ENCODE measurements at places on chromosomes 16 and 17. TPM values are rescaled to one million over a fixed set of nuclear protein-coding genes. Genes with fewer than 3 reads are reported as not detected.

DNA sequence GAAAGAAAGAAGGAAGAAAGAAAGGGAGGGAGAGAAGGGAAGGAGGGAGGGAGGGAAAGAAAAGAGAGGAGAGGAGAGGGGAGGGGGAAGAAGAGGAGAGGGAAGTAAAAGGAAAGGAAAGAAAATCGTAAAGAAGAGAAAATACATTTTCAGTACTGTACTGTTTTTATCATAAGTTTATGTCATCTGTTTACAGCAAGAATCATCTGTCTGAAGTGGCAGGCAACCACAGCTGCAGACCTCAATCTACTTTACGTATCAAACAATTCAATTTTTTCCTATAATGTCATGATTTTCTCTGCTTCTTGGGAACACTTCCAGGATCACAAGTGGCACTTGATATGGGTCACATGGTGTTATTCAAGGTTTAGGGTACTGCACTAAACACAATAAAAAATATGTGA, 58.3 kb downstream of the USP32 start:
- no peak for DNase-seq
- H3K27me3 ChIP-seq: no peaks in the 10 kb centered on the region
- H3K4me1 ChIP-seq: no peaks in the 10 kb centered on the region
- H3K27ac ChIP-seq: no peak overlapping the region
- no peak overlapping the region for H3K4me3 ChIP-seq

DNA sequence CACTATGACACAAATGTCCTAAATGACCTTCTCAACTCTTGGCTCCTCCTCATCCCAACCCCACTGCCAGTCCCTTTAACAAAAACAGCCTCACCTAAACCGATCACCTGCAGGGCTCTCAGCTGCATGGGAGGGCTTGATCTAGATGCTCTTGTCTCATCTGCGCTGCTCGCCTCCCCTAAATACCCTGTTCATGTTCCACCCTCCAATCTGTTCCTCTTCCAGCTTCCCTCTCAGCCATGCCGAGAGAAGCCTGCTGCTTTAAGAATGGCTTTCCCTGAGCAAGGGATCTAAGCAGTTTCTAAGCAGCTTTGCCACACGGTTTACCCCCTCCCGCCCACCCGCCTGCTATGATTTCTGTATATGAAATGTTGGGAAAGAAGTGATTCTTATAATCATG, 23.7 kb downstream of the PIPOX start:
- H3K27me3 ChIP-seq: no peaks in the 10 kb centered on the region
- no peaks in the 10 kb centered on the region for H3K4me1 ChIP-seq
- DNase-seq: no peak
- no peak overlapping the region for H3K27ac ChIP-seq

Gene AHSP
- not detected for total RNA-seq

GRCh38 chr17:80512233-80512632, 32.4 kb upstream of the RPTOR start:
- H3K27me3 ChIP-seq: peaks cover 6% of the 10 kb centered on the region
- no peaks in the 10 kb centered on the region for H3K4me1 ChIP-seq
- H3K27ac ChIP-seq: no peak overlapping the region
- DNase-seq: no peak
